Keratinocyte (primary cell): ENCODE measurements at places on chromosomes 1 and 21. TPM values are rescaled to one million over a fixed set of nuclear protein-coding genes. Genes with fewer than 3 reads are reported as not detected.

DNA sequence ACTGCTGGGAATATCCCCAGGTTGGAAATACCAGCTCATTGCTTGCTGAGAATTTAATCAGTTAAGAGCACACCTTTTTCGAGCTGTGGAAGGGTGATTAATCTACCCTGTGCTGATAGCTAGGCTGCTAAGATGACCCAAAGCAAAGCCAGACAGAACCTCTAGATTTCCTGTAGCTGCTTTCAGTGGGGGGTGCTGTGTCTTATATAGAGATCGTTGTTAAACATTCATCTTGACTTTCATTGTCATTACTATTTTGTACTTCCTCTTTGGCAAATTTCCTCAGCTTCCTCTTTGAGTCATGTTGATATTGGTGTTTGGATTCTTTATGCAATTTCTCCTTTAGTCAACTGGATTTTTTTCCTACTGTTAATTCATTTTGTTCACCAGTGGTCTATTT lies 155.3 kb downstream of the DISC1 start:
- no peak for DNase-seq

DNA sequence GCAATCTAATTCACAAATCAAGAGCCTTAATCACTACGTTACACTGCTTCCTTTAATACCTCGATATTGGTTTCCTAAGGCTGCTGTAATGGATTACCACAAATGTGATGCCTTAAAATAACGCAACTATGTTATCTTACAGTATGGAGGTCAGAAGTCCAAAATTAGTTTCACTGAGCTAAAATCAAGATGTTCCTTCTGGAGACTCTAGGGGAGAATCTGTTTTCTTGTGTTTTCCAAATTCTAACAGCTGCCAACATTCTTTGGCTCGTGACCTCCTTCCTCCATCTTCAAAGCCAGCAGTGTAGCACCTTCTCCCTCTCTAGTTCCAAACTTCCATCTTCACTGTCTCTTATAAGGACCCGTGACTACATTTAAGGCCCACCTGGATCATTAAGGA lies 335.0 kb upstream of the NFIA start:
- DNase-seq, result no peak

Gene SELE
- polyA plus RNA-seq, result not detected in 3 replicates

GRCh38 chr1:76256289-76257223 lies 182.0 kb downstream of the ST6GALNAC3 start:
- DNase-seq, result no peak

Gene ZMPSTE24
- polyA plus RNA-seq, result 34.0 to 73.4 TPM (median 44.9 TPM) in 3 replicates

- no peak for DNase-seq
Observed at GRCh38 chr1:93177991-93178390, 2.2 kb downstream of the TMED5 start.

DNA sequence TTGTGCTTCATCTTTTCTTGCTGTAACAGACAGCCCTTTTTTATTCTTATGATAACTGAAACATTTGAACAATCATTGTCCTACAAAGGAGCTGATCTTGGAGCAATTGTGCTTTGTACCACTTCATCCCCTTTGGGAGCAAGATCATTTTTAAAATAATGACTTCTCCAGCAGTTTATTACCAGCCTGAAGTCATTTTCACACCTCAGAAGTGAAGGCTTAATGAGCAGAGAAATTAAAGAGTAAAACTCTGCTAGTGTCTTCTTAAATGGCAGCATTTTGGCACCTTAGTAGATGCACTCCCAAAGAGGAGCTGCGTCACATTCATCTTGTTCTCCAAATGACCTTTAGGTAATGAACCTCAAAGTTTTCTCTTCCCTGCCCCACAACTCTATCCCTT lies 439.6 kb upstream of the CAMK1G start:
- DNase-seq, result no peak

DNA sequence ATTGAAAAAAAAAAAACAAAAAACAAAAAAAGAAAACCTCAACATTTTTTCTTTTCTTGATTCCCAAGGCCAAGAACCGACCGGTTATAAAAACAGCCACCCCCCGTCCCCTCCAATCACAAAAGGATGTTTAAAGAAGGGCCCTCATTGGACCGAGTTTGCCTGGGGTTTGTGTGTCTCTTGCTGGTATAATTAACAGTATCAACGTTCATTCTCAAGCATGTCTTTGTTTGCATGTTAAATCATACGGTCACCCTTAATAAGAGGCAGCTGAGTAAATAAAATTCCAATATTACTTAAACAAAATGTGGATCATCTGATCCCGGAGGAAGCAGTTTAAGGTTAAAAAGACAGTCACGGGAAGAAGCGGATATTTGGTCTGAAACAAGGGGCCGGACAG lies 201.1 kb downstream of the PRDM2 start:
- DNase-seq, result no peak

Gene F13B
- polyA plus RNA-seq, result not detected in 3 replicates

DNA sequence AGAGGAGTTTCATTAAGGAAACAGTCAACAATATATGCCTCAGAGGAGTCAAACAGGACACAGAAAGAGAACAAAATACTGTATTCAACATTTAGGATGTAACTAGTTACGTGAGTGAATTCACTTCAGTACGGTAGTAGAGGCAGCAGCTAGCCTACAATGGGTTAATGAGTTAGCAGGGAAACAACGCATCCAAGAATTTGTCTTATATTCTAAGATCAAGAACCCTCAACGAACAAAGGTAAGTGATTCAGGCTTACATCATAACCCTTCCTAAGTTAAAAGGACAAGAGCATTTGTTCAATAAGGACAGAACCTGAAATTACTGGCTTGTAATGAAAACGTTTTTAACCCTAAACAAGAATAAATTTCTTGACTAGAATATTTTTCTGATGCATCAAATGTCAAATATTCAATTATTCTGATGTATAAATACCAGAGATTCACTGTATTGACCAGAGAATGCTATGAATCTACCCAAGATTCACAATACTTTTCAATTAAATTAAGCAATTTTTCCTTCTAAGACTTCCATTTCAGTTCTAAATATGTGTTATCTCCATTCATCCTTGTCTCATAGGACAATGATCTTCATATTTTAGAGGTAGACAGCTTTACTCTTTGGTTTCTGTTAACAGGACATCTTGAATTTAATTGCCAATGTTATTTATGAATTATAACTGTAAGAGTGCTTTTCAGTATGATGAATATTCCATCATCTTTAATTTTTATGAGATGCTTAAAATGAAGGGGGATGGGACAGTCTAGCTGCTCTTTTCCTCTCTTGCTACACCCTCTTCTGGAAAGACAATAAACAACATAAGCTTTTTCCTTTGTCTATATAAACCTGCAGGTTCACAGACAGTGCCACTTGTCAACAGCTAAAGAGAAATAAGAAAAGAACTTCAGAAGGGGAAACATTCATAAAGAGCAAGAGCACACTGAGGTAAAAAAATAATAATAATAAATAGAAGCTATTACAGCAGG lies 209.5 kb downstream of the SMYD3 start:
- peak; percentile 35 for DNase-seq

- DNase-seq, result no peak
Observed at GRCh38 chr1:245952383-245953026, 554.6 kb downstream of the SMYD3 start.

DNA sequence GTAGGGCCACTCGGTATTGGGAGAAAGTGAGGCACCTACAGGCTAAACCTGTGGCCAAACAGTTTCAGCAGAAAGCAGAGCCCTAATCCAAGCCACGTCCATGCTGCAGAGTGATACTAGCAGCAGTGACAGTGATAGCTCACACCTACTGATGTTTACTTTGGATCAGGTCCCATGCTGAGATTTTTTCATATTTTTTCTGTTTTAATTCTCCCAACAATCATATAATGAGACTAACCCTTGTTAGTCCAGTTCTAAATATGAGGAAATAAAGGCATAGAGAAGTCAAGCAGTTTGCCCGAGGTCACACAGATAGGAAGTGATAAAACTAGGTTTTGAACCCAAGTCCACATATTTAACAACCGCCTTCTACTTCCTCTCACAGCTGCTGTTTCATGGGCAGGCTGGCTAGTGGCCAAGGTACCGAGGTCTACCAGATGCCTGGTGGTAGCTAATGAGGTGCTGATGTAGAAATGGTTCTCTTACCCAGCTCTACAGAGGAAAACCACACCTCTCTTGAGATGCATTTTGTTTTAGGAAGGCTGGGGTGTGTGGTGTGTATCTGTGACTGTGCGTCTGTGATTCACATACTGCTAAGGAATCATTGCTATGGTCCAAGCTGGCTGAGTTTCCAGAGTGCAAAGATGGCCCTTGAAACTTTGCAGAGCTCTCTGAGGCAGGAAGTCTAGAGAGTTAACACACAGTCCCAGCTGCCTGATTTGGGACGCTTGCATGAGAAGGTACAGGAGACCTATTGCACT lies 80.3 kb upstream of the ARTN start:
- no peak for DNase-seq

DNA sequence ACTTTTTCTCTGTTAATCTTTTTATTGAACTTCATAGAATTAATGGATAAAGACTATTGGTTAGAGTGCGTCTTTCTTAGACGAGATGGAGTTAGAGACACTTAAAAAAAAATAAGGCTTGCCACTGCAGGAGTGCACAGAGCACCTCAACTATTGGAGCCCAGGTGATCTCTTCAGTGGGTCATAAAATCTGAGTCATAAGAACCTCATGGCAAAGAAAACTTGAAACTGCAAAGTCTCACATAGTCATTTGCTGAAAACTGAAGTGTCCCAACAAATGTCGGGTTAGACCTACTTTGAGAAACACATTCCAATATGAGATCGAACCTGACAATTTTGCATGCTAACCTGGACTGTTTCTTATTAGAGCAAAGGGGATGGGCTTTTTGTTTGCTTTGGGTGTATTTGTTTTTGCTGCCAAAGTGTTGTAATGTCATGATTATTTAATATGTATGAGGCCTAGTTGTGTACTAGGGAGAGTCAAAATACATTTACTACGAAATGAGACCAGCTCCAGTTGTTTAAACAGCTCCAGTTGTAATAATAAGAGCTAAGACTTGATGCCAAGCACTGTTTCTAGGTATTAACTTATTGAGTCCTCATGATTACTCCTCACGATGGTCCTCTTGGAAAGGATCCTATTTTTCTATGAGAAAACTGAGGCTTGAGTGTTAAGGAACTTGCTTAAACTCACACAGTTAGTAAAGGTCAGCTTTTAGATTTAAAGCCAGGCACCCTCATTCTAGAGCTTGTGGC lies 65.1 kb downstream of the DDR2 start:
- DNase-seq, result no peak

DNA sequence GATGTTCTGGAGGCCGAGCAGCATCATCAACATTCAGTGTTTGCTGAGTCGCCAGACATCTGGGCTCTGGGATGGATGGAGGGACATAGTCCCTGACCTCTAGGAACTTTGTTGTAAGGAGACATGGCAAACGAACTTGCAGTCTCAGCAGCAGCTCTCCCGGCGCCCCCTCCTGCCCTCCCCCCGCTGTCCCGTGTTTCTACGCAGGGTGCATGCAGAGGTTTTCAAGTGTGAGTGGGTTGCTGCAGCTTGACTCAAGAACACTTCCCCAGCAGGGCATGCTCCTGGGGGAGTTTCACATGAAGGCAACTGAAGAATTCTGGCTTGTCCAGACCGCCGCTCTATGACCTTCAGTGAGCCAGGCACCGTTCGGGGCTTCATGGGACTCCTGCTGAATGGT lies 121.9 kb downstream of the CAMTA1 start:
- no peak for DNase-seq

DNA sequence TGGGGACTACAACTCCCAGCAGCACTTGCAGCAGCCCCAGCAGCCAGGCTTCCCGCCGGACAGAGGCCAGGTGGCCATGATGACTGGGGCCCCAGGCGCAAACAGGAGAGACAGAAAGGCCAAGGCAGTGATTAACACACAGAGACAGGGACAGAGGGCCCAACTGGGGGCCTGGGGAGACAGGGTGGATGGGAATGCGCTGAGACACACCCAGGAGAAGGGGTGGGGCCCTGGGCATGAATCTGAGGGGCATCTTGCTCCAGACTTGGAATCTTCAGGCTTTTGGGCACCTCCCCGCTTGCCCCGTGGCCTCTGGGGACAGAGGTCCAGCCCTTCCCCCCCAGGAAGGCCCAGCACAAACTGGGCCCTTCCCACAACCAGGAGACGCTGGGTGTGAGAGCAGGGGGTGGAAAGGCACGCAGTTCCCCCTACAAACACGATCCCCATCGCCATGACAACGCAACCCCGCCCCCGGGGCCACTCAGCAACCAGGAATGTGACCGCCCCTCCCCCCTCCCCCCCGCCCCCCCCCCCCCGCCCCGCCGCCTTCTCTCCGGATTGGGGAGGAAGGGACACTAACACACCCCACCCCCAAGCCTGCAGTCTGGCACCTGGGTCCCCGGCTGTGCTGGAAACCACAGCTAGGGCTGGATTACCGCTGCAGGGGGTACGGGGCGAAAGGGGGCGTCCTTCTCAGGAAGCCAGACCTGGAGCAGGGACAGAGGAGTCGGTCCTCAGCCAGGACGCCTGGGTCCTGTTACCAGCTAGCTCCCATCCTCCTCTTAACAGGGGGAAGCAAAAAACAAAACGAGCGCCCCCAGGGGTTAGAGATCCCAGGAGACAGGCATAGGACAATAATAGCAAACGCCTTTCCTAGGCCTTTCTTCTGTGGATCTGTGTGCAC lies 4.5 kb downstream of the HDGF start:
- peak; percentile 87 for DNase-seq

DNA sequence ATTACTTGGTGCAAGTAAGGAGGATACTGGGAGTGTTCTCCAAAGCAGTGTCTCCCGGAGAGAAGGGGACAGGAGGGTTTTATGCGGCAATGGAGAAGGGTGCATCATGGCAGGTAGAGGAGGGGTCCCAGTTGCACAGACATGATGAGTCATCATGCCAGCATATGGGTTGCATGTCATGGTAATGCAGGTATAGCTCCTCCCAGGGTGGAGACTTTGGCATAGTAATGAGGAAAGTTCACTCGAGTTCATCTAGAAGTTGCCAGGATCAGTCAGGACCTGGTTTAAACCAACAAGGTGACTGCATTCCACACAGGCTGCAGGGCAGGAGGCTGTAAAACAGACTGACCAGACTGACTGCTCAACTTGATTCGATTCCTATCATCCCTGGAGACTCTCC lies 355.7 kb upstream of the DUSP10 start:
- DNase-seq, result no peak

Gene FUCA1
- 9.0 to 11.9 TPM (median 10.3 TPM) in 3 replicates for polyA plus RNA-seq

DNA sequence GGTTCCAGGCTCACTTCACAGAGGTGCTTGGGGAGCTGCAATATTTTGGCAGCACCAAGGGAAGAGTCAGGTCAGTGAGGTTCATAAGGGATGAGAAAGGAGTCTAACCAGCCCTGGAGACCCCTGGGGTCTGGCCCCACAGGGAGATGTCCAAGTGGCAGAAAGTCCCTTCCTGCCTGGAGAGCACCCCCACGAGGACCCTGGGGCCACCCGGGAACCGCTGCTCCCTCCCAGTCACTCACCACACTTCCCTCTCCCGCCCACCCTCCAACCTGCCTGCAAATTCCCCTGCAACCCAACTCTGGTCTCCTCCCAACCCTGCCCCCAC lies 6.5 kb upstream of the ITGB2 start:
- DNase-seq, result no peak

GRCh38 chr1:47887475-47888293 lies 109.5 kb downstream of the TRABD2B start:
- no peak for DNase-seq

Gene POTED
- polyA plus RNA-seq, result not detected in 3 replicates
